ENCODE measurements at places on chromosomes 11 and 22.
A peak's percentile ranks its signal among the peaks of the same experiment; 100 is the strongest.

GRCh38 chr11:116219171-116219635, 553.6 kb downstream of the BUD13 start:
- H3K4me1 ChIP-seq = no peaks in the 10 kb centered on the region
- no peak overlapping the region for H3K27ac ChIP-seq
- no peak overlapping the region for H3K4me3 ChIP-seq
- DNase-seq = no peak

DNA sequence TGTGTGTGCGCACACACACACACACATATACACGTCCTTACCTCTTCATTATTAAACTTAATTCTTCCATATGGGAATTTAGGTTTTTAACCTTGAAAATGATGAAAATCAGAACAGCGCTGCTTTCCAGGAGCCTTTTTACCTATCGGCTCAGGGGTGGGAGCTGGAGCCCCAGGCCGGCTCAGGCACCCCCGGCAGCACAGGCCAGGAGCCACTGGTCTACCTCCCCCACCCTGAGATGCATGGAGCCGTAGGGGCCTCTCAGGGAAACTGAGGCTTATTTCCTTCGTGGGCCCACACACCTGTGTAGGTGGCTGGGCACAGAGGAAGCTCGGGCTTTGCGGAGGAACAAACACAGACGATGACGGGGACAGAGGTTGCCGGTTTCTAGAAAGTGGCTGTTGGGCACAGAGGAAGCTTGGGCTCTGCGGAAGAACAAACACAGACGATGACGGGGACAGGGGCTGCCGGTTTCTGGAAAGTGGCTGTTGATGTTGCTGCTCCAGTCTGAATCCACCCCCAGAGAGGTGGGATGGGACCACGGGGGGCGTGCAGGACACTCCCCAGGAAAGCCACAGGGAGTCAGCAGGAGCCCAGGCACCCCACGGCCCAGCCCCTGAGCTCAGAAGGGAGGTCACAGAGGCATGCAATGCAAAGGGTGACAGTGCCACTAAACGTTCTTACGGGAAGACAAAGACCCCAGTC, 149.4 kb downstream of the BRD1 start:
- DNase-seq = no peak
- peaks cover 53% of the 10 kb centered on the region for H3K27me3 ChIP-seq
- H3K4me3 ChIP-seq = no peak overlapping the region

DNA sequence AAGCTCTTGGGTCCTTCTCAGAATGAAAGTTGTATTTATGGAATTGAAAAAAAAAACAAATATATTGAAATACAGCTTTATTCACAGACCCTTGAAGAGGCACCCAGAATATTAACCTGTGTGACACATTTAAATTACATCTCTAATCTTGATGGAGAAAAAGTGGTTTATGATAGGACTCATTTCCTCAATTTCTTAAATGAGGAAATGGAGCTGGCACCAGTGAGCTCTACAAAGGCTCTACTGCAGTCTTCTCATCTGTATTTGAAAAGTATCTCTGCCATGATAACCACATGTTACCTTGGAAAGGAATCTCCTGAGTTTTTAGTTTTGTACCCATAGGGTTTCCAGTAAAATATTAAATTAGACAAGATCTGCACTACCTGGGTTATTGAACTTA, 186.5 kb downstream of the HIPK3 start:
- H3K4me1 ChIP-seq = no peaks in the 10 kb centered on the region
- H3K27me3 ChIP-seq = peaks cover 4% of the 10 kb centered on the region
- no peak for DNase-seq
- no peak overlapping the region for H3K4me3 ChIP-seq

GRCh38 chr11:112297248-112297866, 36.7 kb upstream of the PLET1 start:
- H3K4me1 ChIP-seq = peaks cover 12% of the 10 kb centered on the region
- no peaks in the 10 kb centered on the region for H3K27me3 ChIP-seq
- no peaks in the 10 kb centered on the region for H3K36me3 ChIP-seq
- H3K27ac ChIP-seq = no peak overlapping the region

DNA sequence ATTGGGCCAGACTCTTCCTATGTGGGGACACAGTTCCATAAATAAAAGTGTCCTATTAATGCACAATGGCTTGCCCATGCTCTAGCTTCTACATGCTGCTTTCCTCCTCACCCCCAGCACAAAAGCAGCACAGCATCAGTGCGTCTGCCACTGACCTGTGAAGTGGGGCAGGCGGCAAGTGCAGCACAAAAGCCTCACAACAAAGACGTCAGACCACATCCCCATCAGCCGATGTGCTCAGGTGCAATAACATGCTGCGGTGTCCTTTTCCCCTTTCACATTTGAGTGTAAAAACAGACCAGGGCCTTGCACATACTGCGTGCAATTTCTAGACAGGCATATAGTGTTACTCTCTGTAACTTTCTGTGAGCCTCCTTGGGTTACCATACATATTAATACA, 12.8 kb downstream of the DKK3 start:
- no peaks in the 10 kb centered on the region for H3K36me3 ChIP-seq
- H3K4me3 ChIP-seq = no peak overlapping the region
- DNase-seq = no peak
- H3K4me1 ChIP-seq = peaks cover 15% of the 10 kb centered on the region
- H3K27ac ChIP-seq = no peak overlapping the region
- no peaks in the 10 kb centered on the region for H3K27me3 ChIP-seq

DNA sequence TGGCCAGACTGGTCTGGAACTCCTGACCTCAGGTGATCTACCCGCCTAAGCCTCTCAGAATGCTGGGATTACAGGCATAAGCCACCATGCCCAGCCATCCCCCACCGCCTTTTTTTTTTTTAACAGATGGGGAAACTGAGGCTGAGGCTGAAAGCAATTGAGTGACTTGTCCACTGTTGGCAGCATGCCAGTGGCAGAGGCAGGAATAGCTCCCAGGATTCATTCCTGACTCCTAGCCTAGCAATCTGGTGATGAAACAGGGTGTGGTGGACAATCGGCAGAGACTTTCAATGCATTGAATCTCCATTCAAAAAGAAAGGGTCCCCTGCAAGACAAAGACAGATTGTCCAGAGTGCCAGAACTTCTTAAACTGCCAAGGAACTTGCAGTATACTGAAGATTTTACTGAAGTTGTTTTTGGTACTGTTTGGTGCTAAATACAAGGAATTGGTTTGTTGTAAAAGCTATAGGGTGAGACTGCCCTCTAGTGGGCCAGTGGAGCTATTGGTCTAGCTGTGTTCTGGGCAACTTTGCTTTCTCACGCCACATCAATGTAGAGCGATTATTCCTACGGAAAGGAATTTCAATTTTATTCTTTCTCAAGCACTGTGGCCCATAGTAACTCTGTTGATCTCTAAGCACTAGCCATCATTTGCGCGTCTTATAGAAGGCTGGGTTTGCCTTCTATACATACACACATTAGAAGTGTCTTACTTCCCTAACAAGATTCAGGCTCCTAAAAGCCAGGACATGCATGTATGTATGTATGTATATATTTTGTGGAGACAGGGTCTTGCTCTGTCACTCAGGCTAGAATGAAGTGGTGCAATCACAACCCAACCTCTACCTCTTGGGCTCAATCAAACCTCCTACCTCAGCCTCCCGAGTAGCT, 21.0 kb downstream of the C22orf31 start:
- H3K27ac ChIP-seq = no peak overlapping the region
- H3K4me3 ChIP-seq = no peak overlapping the region
- H3K36me3 ChIP-seq = peaks cover 6% of the 10 kb centered on the region
- peak; percentile 73 for DNase-seq
- H3K4me1 ChIP-seq = peaks cover 25% of the 10 kb centered on the region

DNA sequence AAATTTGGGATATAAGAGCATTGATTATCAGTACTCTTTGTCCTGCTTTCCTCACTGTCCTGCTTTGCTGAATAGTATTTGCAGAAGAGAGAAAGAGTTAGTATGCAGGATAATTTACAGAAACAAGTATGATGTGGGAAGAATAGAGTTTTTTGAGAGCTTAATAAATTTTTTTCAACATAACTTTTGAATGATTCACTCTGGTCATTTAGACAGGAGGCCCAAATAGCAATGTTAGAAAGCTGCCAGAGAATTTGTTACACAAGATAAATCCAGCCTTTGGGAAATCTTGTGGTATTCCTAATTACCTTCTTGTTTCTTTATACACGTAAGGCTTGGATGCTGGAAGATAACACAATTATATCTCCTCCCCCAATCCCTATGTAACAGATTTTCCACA, 484.6 kb downstream of the CNTN5 start:
- no peak overlapping the region for H3K4me3 ChIP-seq
- H3K36me3 ChIP-seq = no peaks in the 10 kb centered on the region
- H3K4me1 ChIP-seq = no peaks in the 10 kb centered on the region
- H3K27me3 ChIP-seq = no peaks in the 10 kb centered on the region
- no peak for DNase-seq

DNA sequence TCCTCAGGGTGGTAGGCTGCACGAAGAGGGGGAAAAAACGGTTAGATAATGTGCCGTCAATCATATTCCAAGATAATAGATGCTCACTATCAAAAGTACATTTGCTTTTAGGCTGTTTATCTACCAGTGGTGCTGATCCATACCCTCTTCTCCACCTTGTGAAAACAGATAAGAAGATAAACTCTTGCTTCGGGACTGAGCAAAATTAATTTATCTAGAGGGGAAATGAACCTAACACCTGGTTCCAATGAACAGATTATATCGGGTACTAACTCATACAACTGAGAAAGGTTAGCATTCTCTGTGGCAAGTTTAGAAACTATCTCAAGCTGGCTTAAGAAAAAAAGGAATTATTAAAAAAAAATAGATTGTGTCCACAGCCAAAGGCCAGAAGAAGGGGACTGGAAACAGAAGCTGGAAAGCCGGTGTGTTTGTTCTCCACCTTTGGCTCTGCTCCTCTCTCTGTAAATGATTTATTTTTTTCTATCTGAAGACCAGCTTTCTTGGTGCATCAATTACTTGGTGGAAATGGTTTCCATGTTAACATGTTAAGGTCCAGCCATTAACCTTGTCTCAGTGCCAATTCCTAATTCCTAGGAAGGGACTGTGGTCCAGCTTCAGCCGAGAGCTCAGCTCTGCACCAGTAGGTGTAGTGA, 55.8 kb downstream of the SC5D start:
- peaks cover 20% of the 10 kb centered on the region for H3K27me3 ChIP-seq
- no peaks in the 10 kb centered on the region for H3K36me3 ChIP-seq
- H3K27ac ChIP-seq = no peak overlapping the region

DNA sequence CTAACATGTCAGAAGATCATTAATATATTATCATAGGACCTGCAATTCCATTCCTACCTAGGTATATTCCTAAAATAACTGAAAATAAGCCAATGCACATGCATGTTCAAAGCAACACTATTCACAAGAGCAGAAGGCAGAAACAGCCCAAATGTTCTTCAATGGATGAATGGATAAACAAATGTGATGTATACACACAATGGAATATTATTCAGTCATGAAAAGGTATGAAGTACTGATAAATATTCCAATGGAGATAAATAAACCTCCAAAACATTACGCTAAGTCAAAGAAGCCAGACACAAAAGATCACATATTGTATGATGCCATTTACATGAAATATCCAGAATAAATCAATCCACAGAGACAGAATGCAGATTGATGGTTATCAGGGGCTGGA, 16.8 kb downstream of the AMBRA1 start:
- H3K27ac ChIP-seq = no peak overlapping the region
- DNase-seq = no peak
- H3K4me3 ChIP-seq = no peak overlapping the region
- no peaks in the 10 kb centered on the region for H3K27me3 ChIP-seq
- peaks cover 7% of the 10 kb centered on the region for H3K4me1 ChIP-seq

DNA sequence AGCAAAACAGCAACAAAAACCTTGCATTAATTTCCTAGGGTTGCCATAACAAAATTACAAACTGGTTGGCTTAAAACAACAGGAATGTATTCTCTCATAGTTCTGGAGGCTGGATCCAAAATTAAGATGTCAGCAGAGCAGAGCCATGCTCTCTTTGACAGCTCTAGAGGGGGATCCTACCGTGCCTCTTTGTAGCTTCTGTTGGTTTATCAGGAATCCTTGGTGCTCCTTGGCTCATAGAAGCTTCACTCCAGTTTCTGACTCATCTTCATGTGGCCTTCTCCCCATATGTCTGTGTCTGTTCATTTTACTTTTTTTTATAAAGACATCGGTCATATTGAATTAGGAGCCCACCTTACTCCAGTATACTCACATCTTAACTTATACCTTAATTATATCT, 90.5 kb upstream of the POU2AF2 start:
- H3K27me3 ChIP-seq = peaks cover 47% of the 10 kb centered on the region
- no peaks in the 10 kb centered on the region for H3K36me3 ChIP-seq
- H3K27ac ChIP-seq = no peak overlapping the region
- no peak for DNase-seq
- H3K4me1 ChIP-seq = no peaks in the 10 kb centered on the region

GRCh38 chr11:26014456-26015115, 317.3 kb upstream of the ANO3 start:
- DNase-seq = no peak
- no peaks in the 10 kb centered on the region for H3K36me3 ChIP-seq
- no peaks in the 10 kb centered on the region for H3K4me1 ChIP-seq
- H3K27ac ChIP-seq = no peak overlapping the region
- H3K4me3 ChIP-seq = no peak overlapping the region

All from HCT116 (cell line).